ENCODE measurements at places on chromosomes 4 and X.

DNA sequence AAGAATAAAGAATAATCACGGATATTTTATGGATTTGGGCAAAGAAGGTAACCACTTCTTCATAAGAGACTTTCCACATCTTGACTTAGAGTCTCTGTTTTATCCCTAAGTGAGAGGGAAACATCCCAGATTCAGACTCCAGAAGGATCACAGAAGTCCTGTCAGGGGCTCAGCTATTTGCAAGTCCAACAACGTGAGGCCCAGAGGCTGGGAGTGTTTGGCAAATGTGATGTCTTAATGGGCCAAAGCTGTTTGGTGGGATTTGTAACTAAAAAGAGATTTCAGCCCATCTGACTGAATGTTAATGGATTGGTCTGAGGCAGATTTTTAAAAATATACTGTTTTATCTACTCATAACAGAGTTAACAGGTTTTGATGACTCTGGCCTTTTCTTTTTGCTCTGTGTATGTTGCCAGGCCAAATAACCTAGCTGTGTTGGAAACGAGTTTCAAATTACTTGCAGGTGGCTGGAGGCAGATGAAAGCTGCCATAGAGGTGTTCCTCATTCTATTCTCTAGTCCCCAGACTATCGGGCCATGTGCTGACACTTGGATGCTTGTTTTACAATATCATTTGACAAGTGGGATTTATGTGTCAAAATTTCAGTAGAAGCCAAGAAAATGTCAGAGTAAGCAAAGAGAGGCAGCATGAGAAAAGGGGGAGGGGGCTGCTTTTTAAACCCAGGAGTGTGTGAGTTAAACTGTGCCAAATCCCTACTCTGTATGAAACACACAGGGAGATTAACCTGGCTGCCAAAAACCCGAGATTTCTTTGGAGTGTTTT, 330.9 kb downstream of the DCHS2 start:
- DNase-seq, result no peak

GRCh38 chr4:6410068-6410467, 62.3 kb downstream of the PPP2R2C start:
- DNase-seq, result no peak

DNA sequence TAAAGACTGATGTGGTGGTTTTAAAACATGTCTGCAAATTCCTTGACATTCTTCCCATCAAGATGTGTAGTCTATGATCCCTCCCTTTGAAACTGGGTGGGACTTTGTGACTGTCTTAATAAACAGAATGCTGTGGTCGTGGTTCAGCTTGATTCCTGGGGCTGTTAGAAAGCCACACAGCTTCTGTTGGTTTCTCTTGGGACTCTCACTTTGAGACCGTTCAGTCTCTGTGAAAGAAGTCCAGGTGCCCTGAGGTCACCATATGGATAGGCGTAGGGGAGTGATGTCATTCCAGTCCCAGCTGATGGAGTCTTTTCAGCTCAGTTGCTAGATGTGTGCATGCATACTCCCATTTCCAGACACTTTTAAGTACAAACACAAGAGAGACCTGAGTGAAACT, 216.6 kb downstream of the KDR start:
- no peak for DNase-seq

DNA sequence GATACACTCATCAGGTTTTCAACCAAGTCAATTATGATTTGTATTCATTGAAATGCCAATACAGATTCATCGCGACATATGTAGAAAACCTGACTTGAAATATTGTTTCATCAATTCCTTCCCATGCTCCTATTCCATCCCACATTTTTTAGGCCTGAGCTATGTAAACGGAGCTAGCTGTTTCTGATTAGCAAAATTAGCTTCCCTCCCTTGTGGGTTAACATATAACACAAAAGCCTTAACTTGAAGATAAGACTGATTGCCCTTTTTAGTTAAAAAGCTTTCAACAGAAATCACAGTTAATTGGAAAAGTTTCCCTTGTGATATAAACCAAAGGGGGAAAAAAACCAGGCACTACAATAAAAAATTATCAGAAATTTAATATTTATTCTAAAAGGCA, 32.8 kb upstream of the DCLK2 start:
- DNase-seq, result no peak

- no peak for DNase-seq
Observed at GRCh38 chr4:19494961-19495360, 756.7 kb upstream of the SLIT2 start.
